ENCODE measurements at places on chromosomes 2 and 18.

DNA sequence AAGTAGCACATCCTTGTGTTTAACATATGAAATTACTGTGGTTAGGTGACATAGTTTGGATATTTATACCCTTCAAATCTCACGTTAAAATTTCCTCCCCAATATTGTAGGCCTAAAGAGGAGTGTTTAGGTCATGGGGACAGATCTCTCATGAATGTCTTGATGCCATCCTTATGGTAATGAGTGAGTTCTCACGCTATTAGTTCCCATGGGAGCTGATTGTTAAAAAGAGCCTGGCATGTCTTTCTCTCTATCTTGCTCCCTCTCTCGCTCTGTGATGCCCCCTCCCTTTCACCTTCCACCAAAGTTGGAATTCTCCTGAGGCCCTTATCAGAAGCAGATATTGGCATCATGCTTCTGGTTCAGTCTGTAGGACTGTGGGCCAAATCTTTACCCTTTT, 660.1 kb downstream of the ADCYAP1 start:
- no peak for DNase-seq

GRCh38 chr18:70228536-70228935, 23.0 kb upstream of the RTTN start:
- DNase-seq = no peak

- DNase-seq = no peak
Observed at GRCh38 chr2:158603205-158603604, 146.5 kb downstream of the PKP4 start.

- no peak for DNase-seq
Observed at GRCh38 chr2:236215196-236215595, 47.0 kb upstream of the GBX2 start.

DNA sequence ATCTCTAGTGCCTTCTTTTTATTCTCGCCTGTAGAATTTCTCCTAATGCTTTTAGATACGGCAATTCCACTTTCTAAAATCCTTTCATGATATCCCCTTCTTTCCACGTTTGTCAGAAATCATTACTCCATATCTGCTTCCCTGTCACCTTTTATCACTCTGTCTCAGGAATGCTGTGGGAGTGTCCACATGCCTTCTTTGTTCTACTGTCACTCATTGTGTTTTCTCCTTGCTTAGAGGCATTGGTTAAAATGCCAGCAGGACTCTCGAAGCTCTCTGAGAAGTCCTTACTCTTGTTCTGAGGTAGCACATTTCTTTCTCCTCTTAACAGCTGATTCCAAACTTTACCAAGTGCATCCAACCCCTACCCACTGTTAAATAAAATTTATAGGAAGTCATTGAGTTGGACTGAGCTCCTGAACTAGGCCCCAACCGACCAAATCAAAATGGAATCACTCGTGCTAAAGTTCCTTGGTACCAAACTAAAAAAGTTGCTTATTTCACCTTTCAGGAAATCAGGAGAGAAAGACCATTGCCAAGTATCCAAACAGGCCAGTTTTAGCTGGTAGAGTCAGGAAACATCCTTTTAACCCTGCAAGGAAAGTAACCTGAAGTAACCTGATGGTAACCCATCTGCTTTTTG, 10.6 kb upstream of the GALNT5 start:
- DNase-seq = no peak

DNA sequence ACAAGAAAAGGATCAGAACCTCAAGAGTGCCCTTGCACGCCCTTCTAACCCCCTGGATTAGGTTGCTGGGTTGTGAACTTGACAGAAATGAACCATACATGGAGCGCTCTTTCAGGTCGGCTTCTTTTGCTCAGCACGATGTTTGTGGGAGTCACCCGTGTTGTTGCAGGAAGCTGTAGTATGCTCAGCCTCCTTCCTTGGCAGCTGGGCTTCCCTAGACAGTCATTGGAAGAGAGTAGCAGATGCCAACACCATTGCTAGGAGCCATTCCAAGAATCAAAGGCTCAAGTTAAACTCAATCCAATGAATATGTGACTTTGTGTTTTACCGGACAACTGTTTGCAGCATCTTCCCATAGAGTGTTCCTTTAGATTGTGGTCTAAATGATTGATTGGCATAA, 47.0 kb downstream of the RAB12 start:
- DNase-seq = no peak

GRCh38 chr2:45068571-45069140, 59.4 kb upstream of the SIX2 start:
- DNase-seq = no peak

DNA sequence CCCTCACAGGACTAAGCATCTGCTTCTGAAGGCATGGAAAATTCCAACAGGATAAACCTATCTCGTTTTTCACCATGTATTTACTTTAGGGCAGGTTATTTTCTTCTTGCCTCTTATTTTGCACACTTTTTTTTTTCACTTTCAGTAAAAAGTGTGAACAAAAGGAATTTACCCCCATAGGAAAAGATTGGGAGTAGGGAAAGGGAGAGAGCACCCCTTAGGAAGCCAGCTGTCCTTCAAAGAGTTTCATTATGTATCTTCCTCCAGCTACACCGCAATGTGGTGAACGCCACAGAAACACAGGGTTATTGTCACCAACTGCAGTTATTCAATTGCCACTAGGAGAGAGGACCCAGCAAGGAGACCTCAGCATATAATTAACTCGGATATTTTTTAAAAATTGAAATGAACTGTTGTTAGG, 286.2 kb upstream of the VRK2 start:
- no peak for DNase-seq

GRCh38 chr18:56884511-56884910, 233.4 kb downstream of the WDR7 start:
- no peak for DNase-seq

DNA sequence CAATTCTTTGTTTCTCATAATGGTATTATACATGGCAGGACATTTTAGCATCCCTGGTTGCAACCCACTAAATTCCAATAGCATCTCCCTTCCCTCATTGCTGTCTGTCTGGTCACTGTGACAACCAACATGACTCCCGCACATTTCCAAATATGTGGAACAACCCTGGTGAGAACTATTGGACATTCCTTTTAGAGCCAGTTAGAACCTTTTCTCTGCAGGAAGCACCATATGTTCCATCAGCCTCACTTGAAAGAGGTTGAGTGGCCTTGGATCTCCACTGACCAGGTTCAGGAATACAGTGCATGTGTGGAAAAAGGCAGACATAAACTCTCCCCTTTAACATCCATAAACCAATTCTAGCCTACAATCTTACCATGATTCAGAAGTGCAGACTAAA, 25.9 kb upstream of the GLS start:
- DNase-seq = no peak

GRCh38 chr2:105231232-105231619, 10.3 kb upstream of the GPR45 start:
- DNase-seq = no peak

- no peak for DNase-seq
Observed at GRCh38 chr2:238966072-238966937, 118.4 kb downstream of the TWIST2 start.

- DNase-seq = no peak
Observed at GRCh38 chr2:83630351-83630750, 828.7 kb downstream of the SUCLG1 start.

- DNase-seq = no peak
Observed at GRCh38 chr2:37934591-37935513, 9.8 kb downstream of the RMDN2 start.

Data from activated CD4-positive, CD25-positive, alpha-beta regulatory T cell (primary cell).